ENCODE measurements at places on chromosomes 6 and 20.
A peak's percentile ranks its signal among the peaks of the same experiment; 100 is the strongest.

- DNase-seq = peak; percentile 95
These were observed 201.3 kb upstream of the BTBD3 start for GRCh38 chr20:11716239-11716944.

- DNase-seq = peak; percentile 76
These were observed at the start of gene FUCA2 for GRCh38 chr6:143510991-143511891. Gene FUCA2 (minus strand): TSS chr6:143511720. CDS start chr6:143511634, 86 bp downstream.

DNA sequence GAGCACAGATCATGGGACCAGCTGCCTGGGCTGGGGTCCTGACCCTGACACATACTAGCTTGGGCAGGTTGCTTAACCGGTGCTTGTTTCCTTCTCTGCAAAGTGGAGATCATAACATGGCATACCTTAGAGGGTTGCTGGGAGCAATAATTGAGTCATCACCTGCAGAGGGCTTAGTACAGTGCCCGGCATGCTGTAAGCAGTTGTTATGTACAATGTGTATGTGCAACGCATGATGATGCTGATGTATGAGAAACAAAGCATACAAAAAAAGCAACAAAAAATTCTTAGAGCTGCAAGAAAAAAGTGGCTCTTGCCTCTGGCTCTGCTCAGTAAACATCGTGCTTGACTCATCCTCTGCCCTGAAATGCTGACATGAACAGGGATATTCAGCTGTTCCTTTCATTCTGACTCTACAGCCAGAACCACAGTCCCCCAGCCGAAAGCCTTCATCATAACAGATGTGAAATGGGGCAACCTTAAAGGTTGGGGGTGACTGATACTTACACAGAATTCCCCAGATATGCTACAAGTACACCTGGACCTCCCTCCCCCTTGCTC is 91.7 kb downstream of the CLIC5 start:
- peak; percentile 69 for DNase-seq

GRCh38 chr6:35141007-35141655 is at the start of gene TCP11:
Gene TCP11 (minus strand): TSS chr6:35141339. CDS start chr6:35140870, 469 bp downstream.
- no peak for DNase-seq

- no peak for DNase-seq
These were observed 116.7 kb upstream of the MAN1A1 start for GRCh38 chr6:119466226-119466625.

DNA sequence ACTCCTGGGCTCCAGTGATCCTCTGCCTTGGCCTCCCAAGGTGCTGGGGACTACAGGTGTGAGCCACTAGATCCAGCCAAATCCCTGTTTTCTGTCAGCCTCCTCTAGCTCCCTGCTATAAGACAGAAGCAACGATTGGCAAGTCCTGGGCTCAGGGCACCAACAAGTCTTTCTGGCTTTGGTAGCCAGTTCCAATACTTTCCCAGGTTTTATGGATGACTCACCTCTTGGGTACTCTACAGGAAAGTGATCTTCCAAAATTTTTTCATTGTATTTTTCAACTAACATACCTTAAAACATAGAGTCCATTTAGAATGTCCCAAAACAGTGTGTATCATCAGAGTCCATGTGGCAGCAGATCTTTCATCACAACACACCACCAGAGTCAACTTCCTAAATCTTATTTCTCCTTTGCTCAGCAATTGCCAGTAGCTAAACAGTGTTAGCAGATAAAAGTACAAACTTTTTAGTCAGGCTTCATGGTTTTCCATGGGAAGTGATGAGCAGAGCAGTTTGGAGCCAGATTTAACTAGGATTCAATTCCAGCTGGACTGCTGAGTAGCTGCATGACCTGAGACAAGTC is 13.3 kb downstream of the GABBR1 start:
- no peak for DNase-seq

DNA sequence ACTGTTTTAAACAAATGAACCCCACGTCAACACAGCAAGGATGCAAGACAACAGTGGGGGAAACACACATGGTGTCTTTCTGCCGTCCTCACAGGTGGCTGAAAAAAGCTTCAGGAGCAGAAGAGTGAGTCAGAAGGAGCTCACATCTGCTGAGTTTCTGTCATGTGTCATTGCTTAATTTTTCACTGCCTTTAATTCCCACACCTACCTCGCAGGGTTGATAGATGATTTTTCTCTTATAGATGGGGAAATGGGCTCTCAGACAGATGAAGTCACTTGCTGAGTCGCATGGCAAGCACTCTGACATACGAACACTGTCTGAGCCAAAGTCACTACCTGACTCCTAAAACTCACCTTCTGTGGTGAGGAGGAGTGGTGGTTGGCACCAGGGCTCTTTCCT is 28.3 kb upstream of the CARMIL1 start:
- peak; percentile 62 for DNase-seq

GRCh38 chr20:62765021-62765420 is 31.3 kb upstream of the MRGBP start:
- DNase-seq = no peak

DNA sequence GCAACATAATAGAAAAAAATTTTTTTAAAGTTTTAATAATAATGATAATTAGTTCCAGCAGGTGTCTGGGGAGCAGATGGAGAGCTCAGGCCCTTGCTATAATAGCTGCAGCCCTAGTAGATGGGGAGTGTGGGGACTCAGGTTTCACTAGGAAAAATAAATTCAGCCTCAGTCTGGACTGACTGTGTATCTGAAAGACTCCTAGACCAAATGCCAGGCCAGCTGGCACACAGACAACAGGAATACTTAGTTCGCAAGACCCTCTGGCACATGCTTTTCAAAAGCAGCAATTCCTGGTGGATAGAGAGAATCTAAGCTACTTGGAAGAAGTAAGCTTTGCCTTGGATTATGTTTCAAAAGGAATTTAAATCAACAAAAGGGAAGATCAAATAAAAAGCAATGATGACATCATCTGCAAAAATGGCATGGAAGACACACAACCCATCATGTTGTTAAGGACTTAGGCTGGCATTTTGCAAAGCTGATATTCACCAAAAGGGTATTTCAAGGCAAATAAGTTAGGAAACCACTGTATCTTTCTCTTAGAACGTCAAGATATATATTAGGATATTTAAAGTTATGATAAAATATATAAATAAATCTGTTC is 107.8 kb downstream of the RNGTT start:
- no peak for DNase-seq

DNA sequence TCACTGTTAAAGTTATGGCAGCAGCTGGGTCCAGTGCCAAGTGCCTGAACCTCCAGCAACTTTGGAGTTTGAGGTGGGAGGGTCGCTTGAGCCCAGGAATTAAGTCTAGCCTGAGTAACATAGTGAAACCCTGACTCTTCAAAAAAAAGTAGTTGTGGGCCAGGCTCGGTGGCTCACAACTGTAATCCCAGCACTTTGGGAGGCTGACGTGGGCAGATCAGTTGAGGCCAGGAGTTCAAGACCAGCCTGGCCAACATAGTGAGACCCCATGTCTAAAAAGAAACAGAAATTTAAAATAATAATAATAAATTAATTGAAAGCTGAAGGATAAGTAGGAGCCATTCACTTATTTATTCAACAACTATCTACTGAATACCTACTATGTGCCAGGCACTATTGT is 33.8 kb downstream of the FKBP5 start:
- no peak for DNase-seq

DNA sequence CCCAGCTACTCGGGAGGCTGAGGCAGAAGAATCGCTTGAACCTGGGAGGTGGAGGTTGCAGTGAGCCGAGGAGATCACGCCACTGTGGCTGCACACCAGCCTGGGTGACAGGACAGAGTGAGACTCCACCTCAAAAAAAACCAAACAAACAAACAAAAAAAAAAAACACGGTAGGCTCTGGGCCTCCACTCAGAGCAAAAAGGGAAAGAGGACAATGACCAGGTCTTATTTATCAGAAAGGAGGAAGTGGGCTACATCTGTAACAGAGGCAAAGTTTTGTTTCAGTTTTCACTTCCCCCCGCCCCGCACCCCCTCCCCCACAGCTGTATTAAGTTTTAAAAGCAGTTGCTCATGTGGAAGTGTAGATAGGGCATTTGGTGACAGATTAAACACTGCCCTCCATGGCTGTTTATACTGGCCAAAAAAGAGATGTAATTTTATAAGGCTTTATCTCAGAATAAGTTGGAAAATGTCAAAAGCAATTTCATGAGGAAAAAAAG is 114.6 kb downstream of the RCAN2 start:
- no peak for DNase-seq

DNA sequence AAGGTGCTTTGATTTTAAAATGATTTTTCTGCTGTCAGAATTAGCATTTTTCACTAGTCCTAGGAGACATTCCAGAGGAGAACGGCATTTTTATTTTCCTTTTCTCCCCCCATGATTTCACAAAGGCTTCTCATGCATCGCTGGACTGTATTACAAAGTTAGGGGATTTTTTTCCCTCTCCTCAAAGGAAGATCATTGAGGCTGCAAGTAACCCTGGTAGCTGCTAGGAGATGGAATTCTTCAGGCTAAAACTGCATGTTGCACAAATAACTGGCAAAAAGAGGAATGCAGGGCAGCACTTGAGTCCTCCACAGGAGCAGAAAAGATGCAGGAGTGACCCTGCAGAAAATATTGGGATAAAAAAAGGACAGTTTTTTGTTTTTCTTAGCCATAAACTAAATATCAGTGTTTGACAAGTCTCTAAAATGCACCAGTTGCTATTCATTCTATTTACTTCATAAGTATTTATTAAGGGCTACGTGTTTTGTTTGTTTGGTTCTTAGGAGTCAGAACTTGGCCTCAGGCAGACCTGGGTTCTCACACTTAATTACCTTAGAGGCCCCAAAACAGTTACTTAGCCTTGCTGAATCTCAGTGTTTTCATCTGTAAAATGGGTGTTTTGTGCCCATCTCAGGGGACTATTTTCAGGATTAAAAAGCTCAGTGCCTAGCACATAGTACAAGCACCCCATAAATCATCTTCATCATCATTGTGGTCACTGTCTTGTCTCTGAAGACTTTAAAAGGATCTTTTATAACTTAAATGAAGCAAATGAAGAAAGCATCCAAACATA is 144.5 kb upstream of the ID4 start:
- no peak for DNase-seq

- DNase-seq = peak; percentile 81
These were observed 230.2 kb upstream of the FOXQ1 start for GRCh38 chr6:1081551-1082284.

DNA sequence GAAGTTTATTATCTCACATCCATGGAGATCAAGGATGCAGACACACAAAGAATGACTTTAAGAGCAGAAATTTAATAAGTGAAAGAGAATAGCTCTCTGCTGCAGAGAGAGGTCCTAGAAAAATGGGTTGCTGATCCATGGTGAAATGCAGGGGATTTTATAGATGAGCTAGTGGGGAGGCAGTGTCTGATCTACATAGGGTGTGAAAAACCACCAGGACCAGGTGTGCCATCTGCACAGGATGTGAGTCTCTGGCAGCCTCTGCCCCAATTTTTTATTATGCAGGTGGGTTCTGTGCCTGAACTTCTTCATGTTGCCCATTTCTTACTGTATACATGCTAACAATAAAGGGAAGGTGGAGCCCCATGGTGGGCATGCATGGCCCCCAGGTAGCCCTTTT is 19.9 kb upstream of the NANP start:
- DNase-seq = no peak

- no peak for DNase-seq
These were observed 92.4 kb downstream of the DLGAP4 start for GRCh38 chr20:36398515-36398914.

All from fibroblast of skin of right quadriceps (primary cell).